ENCODE measurements at places on chromosomes 4 and X. TPM values are rescaled to one million over a fixed set of nuclear protein-coding genes. Genes with fewer than 3 reads are reported as not detected.

- H3K36me3 ChIP-seq: no peaks in the 10 kb centered on the region
- DNase-seq: no peak
- H3K27ac ChIP-seq: no peak overlapping the region
- H3K4me3 ChIP-seq: no peak overlapping the region
Observed at GRCh38 chr4:70681704-70682103, 6.6 kb upstream of the UTP3 start.

- DNase-seq: no peak
- no peak overlapping the region for H3K4me3 ChIP-seq
- no peaks in the 10 kb centered on the region for H3K27me3 ChIP-seq
- H3K27ac ChIP-seq: no peak overlapping the region
Observed at GRCh38 chr4:156686120-156686519, 285.5 kb downstream of the PDGFC start.

DNA sequence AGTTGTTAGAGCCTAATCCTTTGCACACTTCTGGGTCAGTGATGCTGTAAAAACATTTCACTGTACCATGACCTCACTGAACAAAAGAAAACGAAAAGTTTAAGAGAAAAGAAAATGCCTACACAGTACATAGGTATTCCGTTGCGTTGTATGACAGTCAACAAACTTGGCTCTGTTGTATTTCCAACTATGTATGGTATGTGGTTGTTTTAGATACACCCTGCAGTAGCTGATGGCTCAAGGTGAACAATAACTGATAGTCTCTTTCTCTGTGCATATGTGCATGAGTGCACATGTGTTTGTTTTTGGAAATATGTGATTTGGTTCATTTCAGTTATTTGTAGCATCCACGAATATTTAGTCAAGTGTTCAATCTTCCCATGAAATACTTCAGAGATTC lies 176.0 kb downstream of the BMPR1B start:
- H3K4me3 ChIP-seq: no peak overlapping the region
- H3K4me1 ChIP-seq: no peaks in the 10 kb centered on the region
- no peak overlapping the region for H3K27ac ChIP-seq
- no peaks in the 10 kb centered on the region for H3K36me3 ChIP-seq

Gene UGT2A3
- 135 TPM for total RNA-seq

DNA sequence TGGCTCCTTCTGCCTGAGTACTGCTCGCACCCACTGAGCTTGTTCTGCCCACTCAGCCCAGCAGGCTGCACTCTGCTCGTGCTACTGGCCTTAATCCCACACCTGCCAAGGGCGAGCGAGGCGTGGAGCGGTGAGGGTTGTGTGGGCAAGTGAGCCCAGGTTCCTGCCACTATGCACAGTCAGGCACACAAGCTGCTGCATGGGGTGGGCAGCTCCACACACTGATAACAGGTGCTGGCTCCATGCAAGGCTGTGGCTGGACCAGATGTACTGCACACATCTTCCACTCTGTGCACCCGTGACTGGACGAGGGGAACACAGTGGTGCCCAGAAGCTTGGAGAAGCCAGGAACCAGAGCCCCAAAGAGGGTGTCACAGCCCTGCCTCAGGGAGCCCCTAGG lies 184.3 kb upstream of the NUDT6 start:
- no peaks in the 10 kb centered on the region for H3K27me3 ChIP-seq
- no peaks in the 10 kb centered on the region for H3K36me3 ChIP-seq
- no peak overlapping the region for H3K4me3 ChIP-seq
- DNase-seq: no peak
- no peak overlapping the region for H3K27ac ChIP-seq

DNA sequence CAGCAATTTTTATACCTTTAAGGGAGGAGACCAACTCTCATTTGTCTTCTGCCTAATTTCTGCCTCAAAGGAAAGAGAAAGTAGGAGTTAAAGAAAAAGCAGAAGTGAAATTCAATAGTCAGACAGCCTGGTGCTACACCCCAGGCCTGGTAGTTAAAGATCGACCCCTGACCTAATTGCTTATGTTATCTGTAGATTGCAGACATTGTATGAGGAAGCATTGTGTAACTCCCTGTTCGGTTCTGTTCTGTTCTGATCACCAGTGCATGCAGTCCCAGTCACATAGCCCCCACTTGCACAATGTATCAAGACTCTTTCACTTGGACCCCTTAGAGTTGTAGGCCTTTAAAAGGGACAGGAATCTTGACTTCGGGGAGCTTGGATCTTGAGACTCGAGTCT lies 335.9 kb upstream of the AR start:
- no peak for DNase-seq
- no peak overlapping the region for H3K27ac ChIP-seq
- no peaks in the 10 kb centered on the region for H3K36me3 ChIP-seq
- no peaks in the 10 kb centered on the region for H3K27me3 ChIP-seq
- no peak overlapping the region for H3K4me3 ChIP-seq

Gene SULT1E1
- total RNA-seq: 0.19 TPM

DNA sequence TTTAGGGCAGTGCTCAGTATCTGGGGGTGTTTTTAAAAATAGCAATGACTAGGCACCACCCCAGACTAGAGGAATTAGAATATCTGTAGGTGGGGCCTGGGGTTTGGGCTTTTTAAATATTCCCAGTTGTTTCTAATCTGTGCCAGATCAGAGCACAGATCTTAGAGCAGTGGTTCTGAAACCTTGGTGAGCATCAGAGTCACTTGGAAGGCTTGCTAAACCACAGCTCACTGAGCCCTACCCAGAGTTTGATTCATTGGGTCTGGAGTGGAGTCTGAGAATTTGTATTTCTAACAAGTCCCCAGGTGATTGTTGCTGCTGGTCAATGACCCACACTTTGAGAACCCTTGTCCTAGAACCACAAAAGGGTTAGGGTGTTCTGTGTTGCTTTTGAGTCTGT lies 16.7 kb downstream of the HADH start:
- H3K4me1 ChIP-seq: no peaks in the 10 kb centered on the region
- no peaks in the 10 kb centered on the region for H3K36me3 ChIP-seq
- H3K27ac ChIP-seq: no peak overlapping the region

- no peak overlapping the region for H3K27ac ChIP-seq
- H3K27me3 ChIP-seq: no peaks in the 10 kb centered on the region
Observed at GRCh38 chr4:17188125-17188524, 289.7 kb upstream of the LDB2 start.

Gene NPY1R
- total RNA-seq: 1.6 TPM

- H3K4me1 ChIP-seq: no peaks in the 10 kb centered on the region
- H3K4me3 ChIP-seq: no peak overlapping the region
- H3K36me3 ChIP-seq: no peaks in the 10 kb centered on the region
- no peak overlapping the region for H3K27ac ChIP-seq
- DNase-seq: no peak
Observed at GRCh38 chrX:125131164-125131563, 188.5 kb upstream of the TEX13C start.

Gene STK32B
- 0.82 TPM for total RNA-seq

Gene EMD
- 49.1 TPM for total RNA-seq

- no peak for DNase-seq
- no peaks in the 10 kb centered on the region for H3K36me3 ChIP-seq
- no peak overlapping the region for H3K4me3 ChIP-seq
Observed at GRCh38 chr4:3203971-3204431, 45.0 kb upstream of the MSANTD1 start.

- H3K27ac ChIP-seq: no peak overlapping the region
- no peaks in the 10 kb centered on the region for H3K36me3 ChIP-seq
- H3K4me3 ChIP-seq: no peak overlapping the region
- DNase-seq: no peak
Observed at GRCh38 chr4:110553197-110553596, 69.7 kb downstream of the PITX2 start.

DNA sequence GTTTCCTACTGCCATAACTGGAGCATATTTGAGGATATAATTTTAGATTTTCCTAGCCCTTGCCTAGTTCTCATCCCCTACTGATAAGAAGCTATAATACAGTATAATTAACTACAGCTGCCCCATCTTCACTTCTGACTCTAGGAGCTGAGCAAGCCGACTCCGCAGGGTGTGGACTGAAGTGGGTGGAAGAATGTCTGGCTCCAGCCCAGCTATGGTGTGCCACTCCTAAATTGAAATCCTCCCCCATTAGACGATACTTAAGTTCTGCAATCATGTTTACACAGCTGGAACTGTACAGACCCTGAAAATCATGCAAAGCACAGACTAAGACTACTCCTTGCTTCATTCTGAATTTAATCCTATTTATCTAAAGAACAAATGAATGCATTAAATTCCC lies 93.1 kb downstream of the PCDH19 start:
- no peaks in the 10 kb centered on the region for H3K36me3 ChIP-seq
- H3K4me3 ChIP-seq: no peak overlapping the region
- no peak for DNase-seq
- no peaks in the 10 kb centered on the region for H3K27me3 ChIP-seq
- H3K4me1 ChIP-seq: no peaks in the 10 kb centered on the region

- DNase-seq: no peak
- no peak overlapping the region for H3K4me3 ChIP-seq
- H3K36me3 ChIP-seq: no peaks in the 10 kb centered on the region
- no peak overlapping the region for H3K27ac ChIP-seq
- no peaks in the 10 kb centered on the region for H3K4me1 ChIP-seq
- no peaks in the 10 kb centered on the region for H3K27me3 ChIP-seq
Observed at GRCh38 chr4:57044996-57045395, 65.2 kb downstream of the IGFBP7 start.

GRCh38 chrX:1813809-1814208 lies 198.9 kb downstream of the ASMT start:
- H3K4me3 ChIP-seq: no peak overlapping the region
- no peak overlapping the region for H3K27ac ChIP-seq
- no peaks in the 10 kb centered on the region for H3K27me3 ChIP-seq

Gene MAML3
- total RNA-seq: 10.1 TPM

DNA sequence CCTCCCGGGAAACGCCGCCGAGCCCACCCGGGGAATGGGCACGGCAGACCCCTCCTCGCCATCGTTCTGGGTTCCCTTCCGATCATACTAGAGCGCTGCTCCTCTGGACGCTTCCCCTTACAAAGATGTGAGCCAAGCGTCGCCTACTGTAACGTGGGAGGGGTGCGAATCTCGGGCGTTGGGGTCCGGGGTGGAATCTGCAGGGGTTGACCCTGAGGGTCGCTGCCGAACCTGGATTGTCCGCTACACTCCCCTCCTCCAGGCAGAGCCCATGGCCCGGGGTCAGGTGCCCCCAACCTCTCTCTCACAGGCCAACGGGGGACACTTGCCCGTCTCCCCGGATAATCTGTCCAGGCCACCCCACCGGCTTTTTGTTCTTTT lies 13.8 kb downstream of the BCOR start:
- no peaks in the 10 kb centered on the region for H3K36me3 ChIP-seq
- peak overlapping the region; percentile 34 for H3K4me3 ChIP-seq
- H3K27me3 ChIP-seq: peaks cover 18% of the 10 kb centered on the region
- H3K4me1 ChIP-seq: peaks cover 6% of the 10 kb centered on the region
- no peak overlapping the region for H3K27ac ChIP-seq

Gene NAP1L5
- 2.4 TPM for total RNA-seq

Gene XAGE1A
- not detected for total RNA-seq

DNA sequence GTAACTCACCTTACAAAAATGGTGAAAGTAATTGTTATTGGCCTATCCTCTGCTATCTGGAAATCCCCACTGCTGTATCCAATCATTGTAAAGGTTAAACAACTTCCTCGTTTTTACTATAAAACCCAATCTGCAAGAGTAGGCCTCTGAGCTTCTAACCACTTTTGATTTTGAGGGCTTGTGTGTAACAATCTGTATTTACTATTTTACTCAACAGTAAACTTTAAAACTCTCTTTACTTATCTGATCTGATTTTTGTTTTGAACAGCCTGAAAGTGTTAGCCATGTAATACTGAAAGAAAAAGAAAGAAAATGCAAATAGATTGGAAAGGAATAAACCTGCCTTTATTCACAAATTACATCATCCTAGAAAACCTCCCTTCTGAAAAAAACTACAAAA lies 63.1 kb downstream of the SLC10A7 start:
- DNase-seq: no peak
- no peaks in the 10 kb centered on the region for H3K36me3 ChIP-seq
- H3K4me1 ChIP-seq: no peaks in the 10 kb centered on the region
- H3K4me3 ChIP-seq: no peak overlapping the region
- no peak overlapping the region for H3K27ac ChIP-seq
- no peaks in the 10 kb centered on the region for H3K27me3 ChIP-seq

- no peak overlapping the region for H3K27ac ChIP-seq
- H3K36me3 ChIP-seq: no peaks in the 10 kb centered on the region
- no peak for DNase-seq
- no peak overlapping the region for H3K4me3 ChIP-seq
- no peaks in the 10 kb centered on the region for H3K27me3 ChIP-seq
- no peaks in the 10 kb centered on the region for H3K4me1 ChIP-seq
Observed at GRCh38 chrX:21711129-21711847, 46.6 kb downstream of the SMPX start.

DNA sequence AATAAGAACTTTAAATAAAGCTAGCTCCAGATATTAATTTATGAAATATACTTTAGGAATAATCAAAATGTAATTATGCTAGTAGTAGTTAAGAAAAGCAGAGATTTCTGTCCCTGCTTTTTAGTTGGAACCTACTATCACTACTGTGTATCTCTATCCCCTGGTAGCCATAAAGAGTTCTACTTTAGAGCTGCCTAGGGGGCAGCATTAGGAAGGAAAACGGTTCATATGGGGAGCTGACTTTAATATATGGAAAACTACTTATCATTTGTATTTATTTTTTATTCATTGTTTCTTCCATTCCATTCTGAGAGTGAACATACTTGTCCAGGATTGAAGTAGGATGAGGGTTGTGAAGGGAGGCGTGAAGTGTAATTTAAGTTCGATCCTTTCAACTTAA lies 40.9 kb downstream of the CPEB2 start:
- H3K27ac ChIP-seq: no peak overlapping the region
- H3K4me3 ChIP-seq: no peak overlapping the region
- H3K36me3 ChIP-seq: no peaks in the 10 kb centered on the region
- no peaks in the 10 kb centered on the region for H3K27me3 ChIP-seq
- H3K4me1 ChIP-seq: no peaks in the 10 kb centered on the region

DNA sequence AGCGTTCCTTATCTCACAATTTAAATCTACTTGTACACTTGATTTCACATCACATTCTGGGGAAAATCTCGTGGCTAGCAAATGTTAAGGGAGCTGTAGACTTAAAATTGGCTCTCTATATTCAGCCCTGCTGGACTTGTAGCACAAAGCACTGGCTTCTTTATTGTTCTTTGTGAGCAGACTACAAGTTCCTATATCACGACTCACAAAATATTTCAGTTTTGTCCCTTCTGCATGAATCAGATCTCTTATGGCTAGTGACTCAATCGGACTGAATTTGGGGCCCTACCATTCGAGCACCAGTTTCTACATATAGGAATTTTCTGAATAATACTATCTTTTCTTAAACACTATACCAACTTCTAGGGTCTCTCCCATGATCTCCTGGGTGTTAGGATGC lies 390.1 kb downstream of the ADAM29 start:
- H3K4me3 ChIP-seq: no peak overlapping the region
- H3K4me1 ChIP-seq: no peaks in the 10 kb centered on the region
- DNase-seq: no peak
- H3K27me3 ChIP-seq: no peaks in the 10 kb centered on the region
- no peak overlapping the region for H3K27ac ChIP-seq

Gene SRPX
- total RNA-seq: 7.6 TPM

Measured in colonic mucosa (tissue), 4 donors.